ENCODE measurements at places on chromosomes 5 and 9.

DNA sequence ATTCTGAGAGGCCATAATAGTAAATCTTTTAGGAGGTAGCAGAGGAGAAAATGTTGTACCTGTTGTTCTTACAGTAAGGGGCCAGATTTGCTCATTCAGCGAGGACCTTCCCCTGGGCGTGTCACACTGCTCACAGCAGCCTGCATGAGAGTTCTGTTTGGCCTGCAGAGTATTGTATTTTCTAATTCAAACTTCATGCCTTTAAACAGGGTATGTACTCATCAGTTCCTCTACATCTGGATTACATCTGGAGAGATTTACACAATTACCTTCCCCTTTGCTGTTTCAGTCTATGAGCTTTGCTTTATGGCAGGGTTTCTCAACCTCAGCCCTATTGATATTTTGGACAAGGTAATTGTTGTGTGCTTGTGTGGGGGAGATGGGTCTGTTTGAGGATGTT, 170.9 kb upstream of the STK32A start:
- DNase-seq: no peak

GRCh38 chr9:92404042-92404836, at the start of gene OGN:
OGN (minus strand) TSS chr9:92404578; CDS start chr9:92403407, 1,171 bp downstream.
- no peak for DNase-seq

DNA sequence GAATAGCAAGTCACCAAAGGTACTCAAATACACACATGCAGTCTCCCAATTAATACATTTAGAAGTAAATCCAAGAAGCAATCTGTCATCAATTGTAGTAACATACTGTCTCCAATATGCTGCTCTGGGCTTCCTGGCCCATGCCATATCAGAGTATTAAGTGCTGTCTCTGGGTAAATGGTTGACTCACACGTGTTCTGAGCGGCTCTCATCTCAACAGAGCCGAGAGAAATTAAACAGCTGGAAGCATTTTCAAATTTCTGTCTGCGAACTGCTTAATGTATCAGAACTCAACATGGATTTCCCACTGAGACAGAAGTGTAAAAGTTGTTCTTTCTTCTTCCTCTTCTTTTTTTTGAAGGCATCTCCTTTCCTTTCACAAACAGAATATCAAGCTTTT, 247.3 kb upstream of the TAS2R1 start:
- DNase-seq: no peak

DNA sequence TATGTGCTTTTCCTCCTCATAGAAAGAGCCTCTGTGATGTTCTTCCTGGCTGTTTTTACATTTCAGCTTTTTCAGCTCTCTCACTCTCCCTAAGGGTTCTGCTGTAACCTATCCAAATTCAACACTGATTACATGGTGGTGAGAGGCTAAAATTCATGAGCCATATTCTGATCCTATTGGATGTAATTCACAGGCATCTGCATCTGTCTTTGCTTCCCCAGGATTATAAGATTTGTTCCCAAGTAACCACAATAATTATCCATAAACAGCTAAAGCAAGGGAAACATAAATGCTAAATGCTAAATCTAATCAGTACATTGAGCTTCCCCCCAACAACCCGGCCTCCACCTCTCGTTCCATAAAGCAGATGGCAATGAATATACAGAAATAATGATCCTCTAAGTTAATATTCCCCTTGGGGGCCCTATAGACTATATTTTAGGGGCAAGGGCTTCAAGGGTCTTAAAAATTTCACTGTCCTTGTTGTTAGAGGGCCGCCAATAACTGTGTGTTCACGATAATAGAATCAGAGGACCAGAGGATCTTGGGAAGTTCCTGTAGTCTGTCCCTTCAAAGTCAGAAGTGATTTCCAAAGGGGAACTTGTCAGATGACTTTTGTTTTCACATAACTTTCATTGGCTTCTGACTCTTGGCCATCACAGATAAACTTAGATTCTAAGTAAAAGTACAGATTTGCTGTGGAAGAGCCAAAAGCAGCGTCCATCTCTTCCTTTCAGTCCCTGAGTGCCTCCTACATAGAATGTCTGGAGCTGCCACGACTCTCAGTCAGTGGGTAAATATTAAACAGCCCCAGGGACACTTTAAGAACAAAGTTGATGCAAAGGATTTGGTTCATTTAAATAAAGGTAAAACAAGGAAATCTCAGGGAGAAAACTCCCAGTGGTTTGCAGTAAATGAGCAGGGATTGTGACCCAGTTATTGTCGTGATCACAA, 125.6 kb downstream of the ALDH1A1 start:
- DNase-seq: no peak

GRCh38 chr5:1227667-1228066, 2.5 kb downstream of the SLC6A18 start:
- no peak for DNase-seq

DNA sequence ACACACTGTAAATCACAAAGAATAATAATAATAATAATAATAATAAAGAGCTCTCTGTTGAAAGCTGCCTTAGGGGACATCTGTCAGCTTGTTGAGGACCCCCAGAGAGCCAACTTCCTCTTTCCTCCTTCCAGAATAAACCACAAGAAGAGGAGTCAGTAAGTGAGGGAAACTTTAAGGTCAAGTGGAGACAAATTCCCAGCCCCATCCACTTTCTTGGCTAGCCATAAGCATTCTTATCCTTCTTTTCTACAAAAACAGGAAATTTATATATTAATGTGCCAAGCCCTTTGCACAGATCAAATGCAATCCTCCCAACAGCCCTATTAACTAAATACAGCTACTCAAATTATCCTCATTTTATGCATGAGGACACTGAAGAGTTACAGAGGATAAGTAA, 9.4 kb upstream of the C5orf58 start:
- DNase-seq: no peak

DNA sequence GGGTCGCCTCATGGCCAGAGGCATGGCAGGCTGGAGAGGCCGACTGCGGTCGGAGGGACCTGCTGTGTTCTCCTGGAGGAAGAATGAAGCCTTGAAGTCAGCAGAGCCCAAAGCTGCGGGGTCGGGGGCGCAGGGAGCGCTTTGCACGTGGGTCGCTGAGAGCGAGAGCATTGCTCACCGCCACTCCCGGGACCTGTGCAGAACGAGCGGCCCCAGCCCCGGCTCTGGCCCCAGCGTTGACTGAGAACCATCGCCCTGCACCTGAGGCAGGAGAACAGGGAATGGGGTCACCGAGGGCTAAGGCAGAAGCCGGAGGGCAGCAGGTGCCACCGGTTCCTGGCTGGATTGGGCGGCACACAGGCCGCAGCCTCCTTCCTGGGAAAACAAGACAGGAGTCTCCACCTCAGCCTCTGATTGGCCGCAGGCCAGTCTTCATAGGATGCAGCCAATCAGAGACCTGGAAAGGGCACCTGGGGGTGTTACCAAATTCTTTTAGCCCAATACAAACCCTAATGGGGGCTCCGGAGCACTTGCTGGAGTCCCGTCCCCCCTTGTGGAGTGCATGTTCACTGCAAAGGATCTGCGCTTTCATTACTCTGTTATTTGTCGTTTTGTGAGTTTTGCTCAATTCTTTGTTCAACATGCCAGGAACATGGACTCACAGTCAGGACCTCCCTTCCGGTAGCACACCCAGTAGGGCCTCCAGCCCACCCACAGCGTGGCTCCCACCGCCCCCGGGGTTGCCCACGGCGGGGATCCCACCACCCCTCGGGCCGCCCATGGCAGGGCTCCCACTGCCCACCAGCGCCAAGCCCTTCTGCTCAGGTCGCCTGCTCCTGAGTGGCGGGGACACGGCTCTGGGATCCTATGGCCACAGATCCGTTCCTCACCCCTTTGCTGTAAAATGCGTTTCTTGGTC, 24.7 kb upstream of the SLC6A19 start:
- DNase-seq: no peak

GRCh38 chr5:83924171-83924570, 203.5 kb upstream of the HAPLN1 start:
- no peak for DNase-seq

DNA sequence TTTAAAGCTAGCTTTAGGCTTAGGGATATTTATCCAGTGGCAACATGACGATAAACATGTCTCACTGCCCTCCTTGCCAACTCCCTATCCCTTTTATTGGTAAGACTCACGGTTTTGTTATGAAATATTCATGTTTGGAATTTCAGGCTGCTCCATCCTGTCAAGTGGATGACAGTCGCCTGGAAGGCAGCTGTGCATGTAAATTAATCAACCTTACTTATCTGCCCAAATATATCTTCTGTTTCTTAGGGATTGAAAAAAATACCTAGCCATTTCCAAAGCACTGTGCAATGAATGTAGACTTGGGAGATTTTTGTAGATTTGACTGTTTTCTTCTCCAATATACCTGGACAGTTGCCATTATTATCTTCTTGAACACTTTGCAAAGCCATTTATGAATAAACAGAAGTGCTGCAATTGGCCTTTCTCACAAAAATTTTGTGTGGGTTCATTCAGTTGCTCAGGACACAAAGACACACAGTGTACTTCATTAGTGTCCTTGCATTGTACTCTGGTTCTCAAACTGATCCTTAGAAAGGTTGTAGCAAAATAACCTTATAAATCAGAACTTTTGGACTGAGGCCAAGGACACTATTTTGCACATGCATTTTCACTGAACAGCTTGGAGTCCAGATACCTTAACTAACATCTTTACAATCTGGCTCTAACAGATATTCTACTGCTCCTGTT, 889.4 kb upstream of the SEMA6A start:
- no peak for DNase-seq

GRCh38 chr5:83496626-83497025, 25.1 kb downstream of the VCAN start:
- no peak for DNase-seq

DNA sequence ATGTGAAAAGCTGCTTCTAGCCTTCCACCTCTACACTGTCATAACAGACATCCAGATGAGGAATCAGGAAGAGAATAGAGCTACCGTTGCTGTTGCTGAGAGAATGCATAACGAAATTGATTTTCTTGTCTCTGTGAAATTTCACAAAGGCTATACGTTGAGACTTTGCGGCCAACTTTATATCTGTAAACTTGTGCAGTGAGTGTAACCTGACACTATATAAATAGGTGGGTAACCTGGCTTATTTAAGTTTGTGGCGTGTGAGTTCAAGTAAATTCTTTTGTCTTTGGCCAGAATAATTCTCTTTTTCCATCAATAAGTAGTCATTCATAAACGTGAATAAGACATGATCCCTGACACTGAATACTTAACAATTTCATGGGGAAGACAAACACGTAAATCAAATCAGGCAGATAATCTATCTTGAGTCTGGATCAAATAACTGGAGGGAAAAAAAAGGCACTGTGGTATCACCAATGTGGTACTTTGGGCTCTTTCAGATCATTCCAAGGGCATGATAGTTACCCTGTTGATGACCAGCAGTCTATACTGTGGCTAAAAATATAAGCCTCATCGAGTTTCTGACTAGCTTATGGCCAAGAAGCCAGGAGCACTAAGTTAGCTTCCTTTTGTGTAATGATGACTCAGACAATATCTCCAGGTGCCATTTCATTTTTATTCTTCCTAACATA, 98.2 kb upstream of the RASA1 start:
- no peak for DNase-seq

GRCh38 chr9:108041551-108041950, 552.0 kb upstream of the KLF4 start:
- no peak for DNase-seq

DNA sequence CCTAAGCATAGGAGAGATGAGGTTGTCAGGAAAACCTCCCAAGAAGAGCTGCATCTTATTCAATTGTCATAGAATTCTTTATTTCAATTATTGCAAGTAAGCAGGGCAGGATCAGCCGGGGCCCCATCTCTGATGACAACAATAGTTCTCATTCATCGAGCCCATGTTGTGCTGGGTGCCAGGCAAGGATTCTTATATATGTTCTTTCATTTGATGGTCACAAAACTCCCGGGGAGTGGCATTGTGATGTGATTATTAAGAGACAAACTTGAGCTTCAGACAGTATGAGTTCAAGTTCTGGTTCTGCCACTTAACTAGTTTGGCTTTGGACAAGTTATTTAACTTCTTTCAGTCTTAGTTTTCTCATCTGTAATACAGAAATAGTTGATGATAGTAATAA, 8.5 kb downstream of the FUBP3 start:
- DNase-seq: no peak

GRCh38 chr9:21634951-21635350, 152.8 kb upstream of the IFNE start:
- no peak for DNase-seq

- DNase-seq: no peak
These were observed 16.8 kb downstream of the IRX4 start for GRCh38 chr5:1865948-1866347.

DNA sequence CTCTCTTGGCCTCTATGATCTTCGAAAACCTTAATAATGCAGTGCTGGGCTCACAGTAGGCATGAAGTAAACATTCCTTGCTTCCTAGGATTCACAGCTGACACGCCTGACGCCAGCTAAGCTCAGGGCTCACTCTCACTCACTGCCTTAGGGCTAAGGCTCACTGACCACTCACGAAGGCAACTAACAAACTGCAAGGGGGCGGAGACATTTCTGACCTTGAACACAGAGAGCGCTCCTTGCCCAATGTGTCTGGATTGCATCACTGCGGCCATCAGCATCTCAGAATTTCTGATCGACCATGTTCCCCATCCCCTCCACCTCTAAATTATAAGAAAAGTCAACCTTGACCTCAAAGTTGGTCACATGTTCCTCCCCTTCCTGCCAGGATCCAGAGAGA, 372.6 kb downstream of the EBF1 start:
- DNase-seq: no peak

GRCh38 chr9:132873403-132873802, 4.7 kb downstream of the AK8 start:
- no peak for DNase-seq

All from posterior cingulate gyrus (tissue), 11 donors.